ENCODE measurements at places on chromosomes 11 and 22.

GRCh38 chr22:46007848-46008261, 30.9 kb upstream of the WNT7B start:
- no peak for DNase-seq

- DNase-seq, result no peak
Measured at GRCh38 chr11:105244160-105244825, 104.7 kb upstream of the CARD18 start.

DNA sequence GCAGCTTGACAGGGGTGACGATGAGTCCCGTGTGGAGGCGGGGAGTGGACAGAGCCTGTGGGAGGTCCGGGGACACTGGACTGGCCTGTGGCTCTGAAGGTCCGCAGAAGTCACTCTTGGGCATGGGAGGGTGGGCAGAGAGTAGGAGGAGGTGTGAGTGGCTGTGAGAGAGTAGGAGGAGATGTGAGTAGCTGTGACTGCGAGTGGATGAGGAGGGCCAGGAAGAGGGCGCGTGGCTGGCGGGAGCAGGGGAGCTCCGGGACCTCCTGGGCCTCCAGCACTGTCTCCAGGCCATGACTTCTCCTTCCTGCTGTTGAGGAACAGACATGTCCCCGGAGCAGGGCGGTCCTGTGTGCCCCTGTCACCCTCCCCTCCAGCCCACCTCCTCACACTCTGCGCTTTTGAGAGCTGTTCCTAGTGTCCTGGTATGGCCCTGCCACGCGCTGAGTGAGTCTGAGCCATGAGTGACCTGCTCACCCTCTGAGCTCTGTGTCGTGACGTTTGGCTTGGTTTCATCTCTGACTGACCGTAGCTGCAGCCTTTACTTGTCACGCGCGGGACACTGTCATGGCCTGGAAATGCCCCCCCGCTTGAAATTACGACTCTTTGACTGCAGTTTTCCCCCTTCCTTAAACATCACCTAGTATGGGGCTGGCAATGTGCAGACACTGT, 391.5 kb downstream of the TBC1D22A start:
- DNase-seq, result no peak

DNA sequence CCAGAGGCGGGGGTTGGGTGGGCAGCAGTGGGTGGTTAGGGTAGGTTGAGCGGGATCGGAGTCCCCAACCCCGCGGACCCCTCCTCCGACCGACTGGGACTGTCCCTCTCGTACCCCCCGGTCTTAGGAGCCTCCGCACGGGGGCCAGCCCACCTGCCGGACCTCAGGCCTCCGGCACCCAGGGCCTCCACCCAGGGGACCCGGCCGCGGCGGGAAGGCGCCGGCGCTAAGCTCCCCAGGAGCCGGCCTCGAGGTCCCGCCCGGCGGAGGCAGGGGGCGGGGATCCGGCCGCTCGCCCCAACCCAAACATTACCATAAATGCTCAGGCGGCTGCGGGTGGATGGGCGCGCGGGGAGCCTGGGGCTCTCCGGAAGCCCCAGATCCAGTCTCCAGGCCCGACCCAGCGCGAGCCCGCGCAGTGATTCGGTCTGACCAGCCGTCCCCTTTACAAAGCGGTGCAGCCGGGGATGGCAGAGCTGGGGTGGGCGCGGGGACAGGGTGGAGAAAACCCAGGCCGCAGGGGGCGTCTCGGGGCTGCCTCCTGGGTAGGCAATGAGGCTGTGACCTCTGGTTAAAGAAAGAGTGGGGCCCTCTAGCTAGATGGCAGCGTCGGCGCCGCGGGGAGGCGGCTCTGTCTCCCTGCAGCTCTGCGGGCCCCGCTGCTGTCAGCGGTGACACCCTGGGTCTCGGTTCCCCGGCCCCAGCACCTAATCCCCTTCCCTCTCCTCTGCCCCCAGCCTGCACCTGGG, 4.0 kb upstream of the MCAM start:
- DNase-seq, result no peak

Measured in NCI-H510A treated with DMSO at 0.1 percent for 48 hours (cell line).